ENCODE measurements at places on chromosomes 16 and 17.

- no peak for DNase-seq
Observed at GRCh38 chr17:57971572-57971971, 16.4 kb upstream of the CUEDC1 start.

DNA sequence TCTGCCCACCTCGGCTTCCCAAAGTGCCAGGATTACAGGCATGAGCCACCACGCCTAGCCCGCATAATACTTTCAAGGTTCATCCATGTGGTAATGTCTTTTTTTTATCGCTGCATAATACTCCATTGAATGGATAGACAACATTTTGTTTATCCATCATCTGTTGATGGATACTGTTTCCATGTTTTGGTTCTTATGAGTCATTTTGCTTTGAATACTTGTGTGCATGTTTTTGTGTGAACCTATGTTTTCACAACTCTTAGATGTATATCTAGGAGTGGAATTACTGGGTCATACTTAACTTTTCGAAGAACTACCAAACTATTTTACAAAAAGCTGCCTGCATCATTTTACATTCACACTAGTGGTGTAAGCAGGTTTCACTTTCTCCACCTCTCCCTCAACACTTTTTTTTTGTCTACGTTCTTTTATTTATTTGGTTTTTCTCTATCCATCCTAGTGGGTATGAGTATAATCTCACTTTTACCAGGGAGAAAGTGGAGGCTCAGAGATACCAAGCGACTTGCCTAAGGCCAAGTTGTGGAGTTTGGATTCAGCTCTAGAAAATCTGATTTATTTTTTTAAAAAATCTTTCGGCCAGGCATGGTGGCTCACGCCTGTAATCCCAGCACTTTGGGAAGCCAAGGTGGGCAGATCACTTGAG lies 151.2 kb downstream of the CMIP start:
- no peak for DNase-seq

GRCh38 chr17:39096508-39097149 lies 54.8 kb downstream of the PLXDC1 start:
- DNase-seq, result no peak

DNA sequence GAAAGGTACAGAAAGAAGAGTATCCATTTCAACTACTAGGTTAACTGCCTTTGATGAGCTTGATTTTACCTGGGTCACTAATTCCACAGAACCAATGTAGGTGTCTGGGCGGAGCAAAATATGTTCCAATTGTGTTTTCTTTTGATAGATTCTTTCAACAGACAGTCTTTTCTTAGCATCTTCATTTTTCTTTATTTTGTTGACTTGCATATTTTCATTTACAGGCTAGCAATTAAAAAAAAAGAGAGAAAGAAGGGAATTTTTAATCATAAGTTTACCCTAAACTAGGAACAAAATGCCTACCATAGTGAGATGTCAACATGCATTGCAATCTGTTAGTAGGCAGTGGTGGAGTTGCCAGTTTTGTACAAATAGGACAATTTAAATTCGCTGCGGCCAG lies 1.0 kb downstream of the TOP2A start:
- no peak for DNase-seq

- no peak for DNase-seq
Observed at GRCh38 chr16:80997964-80998620, 8.6 kb downstream of the CMC2 start.

GRCh38 chr17:17468217-17469010 lies 8.4 kb upstream of the MED9 start:
- no peak for DNase-seq
